ENCODE measurements at places on chromosomes 6 and 20.

- no peak for DNase-seq
Observed at GRCh38 chr6:104816125-104816524, 43.6 kb downstream of the HACE1 start.

DNA sequence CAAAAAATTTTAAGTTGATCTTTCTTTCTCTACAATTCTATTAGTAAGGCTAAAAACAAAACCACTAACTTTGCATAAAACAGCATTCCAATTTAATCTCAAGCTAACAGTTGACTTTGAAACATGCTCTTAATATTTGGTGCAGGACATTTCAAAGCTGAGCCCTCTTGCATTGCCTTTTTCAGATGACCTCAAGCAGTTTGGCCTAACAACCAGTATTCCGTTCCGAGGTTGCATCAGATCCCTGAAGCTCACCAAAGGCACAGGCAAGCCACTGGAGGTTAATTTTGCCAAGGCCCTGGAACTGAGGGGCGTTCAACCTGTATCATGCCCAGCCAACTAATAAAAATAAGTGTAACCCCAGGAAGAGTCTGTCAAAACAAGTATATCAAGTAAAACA, 194.0 kb downstream of the ARHGAP18 start:
- DNase-seq = no peak

GRCh38 chr6:17653198-17653882, 53.2 kb downstream of the FAM8A1 start:
- no peak for DNase-seq

DNA sequence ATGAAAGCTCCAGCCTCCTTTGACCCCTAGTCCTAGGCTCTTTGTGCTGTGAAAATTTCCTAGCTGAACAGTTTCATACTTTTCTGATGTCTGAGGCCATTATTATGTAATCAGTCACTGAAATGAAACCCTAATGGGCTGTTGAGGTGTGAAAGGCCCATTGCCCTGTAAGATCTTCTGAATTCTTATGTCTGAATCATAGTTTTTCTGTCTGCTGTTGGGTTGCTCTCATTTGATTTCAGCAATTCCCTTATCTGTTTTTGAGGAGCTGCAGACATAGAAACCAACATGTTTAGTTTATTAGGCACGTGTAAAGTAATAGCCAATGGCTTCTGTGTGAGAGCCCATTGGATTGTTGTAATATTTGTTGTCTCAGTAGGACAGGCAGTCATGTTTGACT, 118.1 kb downstream of the EYA4 start:
- DNase-seq = no peak

GRCh38 chr6:130600880-130601341, 226.3 kb upstream of the SMLR1 start:
- no peak for DNase-seq

DNA sequence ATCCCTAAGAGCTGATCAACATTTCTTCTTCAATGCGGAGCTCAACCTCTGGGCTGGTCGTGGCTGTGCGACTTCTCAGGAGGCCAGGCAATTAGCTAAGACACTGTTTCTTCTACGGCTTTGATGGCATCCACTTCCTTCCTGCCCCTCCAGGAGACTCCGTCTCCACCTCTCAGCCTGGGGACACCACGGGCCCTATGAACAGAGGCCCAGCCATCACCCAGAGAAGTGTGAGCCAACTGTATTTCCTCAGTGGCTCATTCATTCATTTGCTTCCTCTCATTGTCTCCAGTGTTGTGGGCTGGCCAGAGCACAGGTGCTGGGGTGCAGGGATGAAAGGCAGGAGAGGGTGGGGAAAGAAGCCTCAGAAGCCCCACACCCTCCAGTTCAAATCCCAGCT, 51.8 kb upstream of the APCDD1L start:
- no peak for DNase-seq

DNA sequence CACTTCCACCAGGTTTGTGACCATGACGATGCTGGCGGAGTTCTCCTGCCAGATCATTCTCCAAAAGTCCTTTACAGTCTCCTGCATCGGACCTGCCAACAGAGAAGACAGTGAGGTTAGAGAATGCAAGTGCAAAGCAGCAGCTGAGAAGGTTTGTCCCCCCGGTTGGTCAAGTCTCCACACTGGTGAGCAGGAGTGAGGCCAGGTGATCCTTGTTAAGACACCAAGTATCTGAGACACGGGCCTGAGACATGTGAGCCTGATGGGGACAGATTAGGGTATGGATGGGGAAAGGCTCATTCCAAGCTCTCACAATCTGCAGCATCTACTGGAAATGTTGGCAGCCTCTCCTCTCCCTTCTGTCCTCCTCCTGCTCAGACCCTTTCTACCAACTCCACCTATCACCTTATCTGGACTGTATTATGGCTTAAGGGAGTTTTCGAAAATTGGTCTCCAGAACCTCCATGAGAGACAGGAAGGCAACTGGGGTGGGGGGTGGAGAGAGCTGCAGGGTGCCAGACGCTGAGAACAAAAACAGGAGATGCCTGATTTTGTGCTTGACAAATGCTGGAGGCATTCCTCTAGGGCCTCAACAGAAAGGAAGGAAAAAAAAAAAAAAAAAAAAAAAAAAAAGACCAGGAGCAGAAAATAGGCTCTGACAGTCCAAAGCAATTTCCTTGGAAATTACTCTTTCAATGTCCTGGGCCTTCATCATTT, 500.4 kb upstream of the CHD6 start:
- DNase-seq = no peak

DNA sequence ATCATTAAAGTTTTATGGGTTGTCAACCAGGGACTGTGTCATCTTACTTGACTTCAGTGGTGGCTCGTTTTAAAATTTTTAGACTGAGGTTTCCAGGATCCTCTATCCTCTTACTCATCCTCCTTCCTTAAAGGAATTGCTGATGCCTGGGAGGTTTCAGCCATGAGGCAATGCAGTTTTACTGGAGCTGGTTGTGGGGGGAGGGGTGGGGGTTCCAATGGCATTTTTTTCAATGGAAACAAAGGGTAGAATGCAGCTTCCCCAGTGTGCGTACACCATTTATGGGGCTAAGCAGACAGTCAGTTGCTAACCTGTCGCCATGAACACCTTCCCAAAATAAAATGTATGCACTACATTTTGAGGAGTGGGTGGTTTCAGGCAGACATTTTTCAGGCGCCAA, 88.0 kb downstream of the METTL24 start:
- no peak for DNase-seq

DNA sequence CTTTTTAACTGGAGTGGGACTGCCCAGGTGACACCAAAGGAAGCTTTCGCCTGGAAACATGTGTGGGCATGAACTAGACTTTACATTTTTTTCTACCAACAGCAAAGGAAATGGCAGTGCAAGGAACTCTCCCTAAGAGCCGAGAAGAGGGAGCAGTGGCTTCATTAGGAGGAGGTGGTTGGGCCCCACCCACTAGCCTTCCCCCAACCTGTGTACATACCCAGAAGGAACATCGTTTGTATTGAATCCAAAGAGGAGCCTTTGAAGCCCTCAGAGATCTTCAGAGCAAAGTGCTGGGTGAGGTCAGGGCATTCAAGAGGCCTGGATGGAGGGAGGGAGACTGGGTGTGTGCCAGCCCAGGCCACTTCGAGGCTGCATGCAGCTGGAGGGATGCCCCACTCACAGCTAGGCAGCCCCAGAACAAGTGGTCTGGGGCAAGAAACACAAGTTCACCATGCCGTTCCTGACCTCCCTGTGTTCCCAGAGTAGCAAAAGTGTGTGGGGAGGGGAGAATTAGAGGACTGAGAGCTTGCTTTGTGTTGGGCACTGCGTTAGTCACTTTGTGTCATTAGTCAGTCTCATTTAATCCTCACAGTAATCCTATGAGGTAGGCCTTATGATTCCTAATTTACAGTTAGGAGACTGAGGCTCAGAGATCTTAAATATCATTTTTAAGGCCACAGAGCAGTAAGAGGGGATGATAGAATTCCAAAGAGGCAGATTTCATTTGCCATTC, 191.6 kb upstream of the SUPT3H start:
- DNase-seq = no peak

GRCh38 chr20:6053064-6053775, 640 bp downstream of the LRRN4 start:
- no peak for DNase-seq

GRCh38 chr6:89050155-89050554, 30.4 kb upstream of the PNRC1 start:
- DNase-seq = no peak

GRCh38 chr6:43933148-43933885, 163.3 kb downstream of the VEGFA start:
- DNase-seq = no peak

GRCh38 chr6:43809417-43810305, 39.6 kb downstream of the VEGFA start:
- DNase-seq = no peak

DNA sequence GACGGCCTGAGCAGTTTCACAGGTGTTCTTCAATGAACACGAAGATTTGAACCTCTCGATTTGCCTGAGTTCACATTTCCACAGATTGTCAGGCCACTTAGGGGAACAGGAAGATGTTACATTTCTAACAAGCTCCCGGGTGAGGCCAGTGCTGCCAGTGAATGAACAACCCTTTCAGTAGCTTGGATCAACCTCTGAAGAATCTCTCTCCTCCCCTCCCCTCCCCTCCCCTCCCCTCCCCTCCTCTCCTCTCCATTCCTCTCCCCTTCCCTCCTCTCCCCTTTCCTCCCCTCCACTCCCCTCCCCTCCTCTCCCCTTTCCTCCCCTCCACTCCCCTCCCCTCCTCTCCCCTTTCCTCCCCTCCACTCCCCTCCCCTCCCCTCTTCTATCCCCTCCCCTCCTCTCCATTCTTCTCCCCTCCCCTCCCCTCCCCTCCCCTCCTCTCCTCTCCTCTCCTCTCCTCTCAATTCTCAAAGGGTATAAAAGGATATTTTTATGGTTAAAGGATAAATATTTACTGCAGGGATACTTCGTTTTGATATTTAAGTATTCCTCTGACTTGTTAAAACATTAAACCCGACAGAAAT, 114.1 kb upstream of the INSM1 start:
- DNase-seq = no peak

- DNase-seq = no peak
Observed at GRCh38 chr6:2783188-2783963, 18.2 kb downstream of the WRNIP1 start.

DNA sequence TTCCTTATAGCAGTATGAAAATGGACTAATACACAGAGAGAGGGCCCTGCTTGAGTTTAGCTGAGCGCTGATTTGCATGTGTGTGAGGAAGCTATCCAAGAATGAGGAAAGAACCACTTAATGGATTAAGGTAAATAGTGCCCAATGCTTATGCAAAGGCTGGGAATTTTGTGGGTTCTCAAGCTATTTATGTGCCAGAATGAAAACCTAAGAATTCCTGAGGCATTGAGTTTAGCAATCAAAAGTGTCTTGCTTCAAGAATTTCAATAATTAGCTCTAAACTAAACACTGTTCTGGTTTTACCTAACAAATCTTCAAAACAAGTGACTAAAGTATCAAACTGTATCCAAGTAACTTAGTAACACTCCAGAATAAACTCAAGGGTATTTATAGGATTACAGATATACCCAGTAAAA, 7.0 kb upstream of the OR14J1 start:
- no peak for DNase-seq

- DNase-seq = no peak
Observed at GRCh38 chr20:48965189-48965910, 43.8 kb downstream of the ARFGEF2 start.

GRCh38 chr20:22985239-22985778, 49.8 kb upstream of the SSTR4 start:
- DNase-seq = no peak

- no peak for DNase-seq
Observed at GRCh38 chr6:134590449-134590848, 272.5 kb upstream of the SGK1 start.
